ENCODE measurements at places on chromosomes 4 and X. TPM values are rescaled to one million over a fixed set of nuclear protein-coding genes. Genes with fewer than 3 reads are reported as not detected.

The SCRG1 gene
- not detected for total RNA-seq

- no peak for DNase-seq
These were observed 4.6 kb downstream of the TXK start for GRCh38 chr4:48129307-48130014.

The ERAS gene
- not detected for total RNA-seq

The RAI2 gene
- not detected for total RNA-seq

The CLGN gene
- total RNA-seq, result not detected

The CFI gene
- total RNA-seq, result not detected

GRCh38 chr4:164768516-164768915, 14.6 kb downstream of the SMIM31 start:
- no peak for DNase-seq

GRCh38 chrX:151713849-151714248, 2.0 kb upstream of the FATE1 start:
- DNase-seq, result no peak

DNA sequence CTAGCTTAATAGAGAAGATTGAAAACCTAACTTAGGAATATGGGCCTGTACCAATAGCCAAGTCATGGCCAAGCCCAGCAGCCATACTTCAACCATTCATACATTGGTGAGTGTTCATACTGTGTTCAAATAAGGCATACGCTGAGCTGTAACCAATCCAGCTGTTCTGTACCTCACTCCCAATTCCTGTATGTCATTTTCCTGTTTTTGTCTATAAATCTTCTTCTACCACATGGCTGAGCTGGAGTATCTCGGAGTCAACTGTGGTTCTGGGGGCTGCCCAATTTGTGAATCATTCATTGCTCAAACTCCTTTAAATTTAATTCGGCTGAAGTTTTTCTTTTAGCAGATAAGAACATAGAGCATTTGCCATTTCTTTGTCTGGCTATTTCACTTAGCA, 195.3 kb upstream of the ANKRD50 start:
- no peak for DNase-seq

GRCh38 chrX:135009838-135010237, 12.5 kb downstream of the RTL8B start:
- no peak for DNase-seq

DNA sequence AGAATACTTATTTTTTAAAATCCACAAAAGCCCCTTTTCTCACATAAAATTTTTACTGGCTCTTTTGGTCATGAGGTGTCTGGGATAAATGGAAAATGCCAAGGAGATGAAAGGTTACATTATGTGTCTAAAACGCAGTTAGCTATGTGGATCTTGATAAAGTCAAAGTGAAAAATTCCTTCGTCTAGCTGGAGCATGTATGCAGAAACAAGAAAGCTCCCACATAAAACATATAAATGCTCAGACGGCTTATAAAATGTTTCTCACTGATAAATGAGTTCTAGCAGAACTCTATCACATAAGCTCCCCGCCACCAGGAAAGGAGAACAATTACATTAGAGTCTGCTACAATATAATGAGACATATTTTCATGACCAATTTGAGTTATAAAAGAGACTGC, 83.8 kb downstream of the TBC1D9 start:
- DNase-seq, result no peak

The PROM1 gene
- not detected for total RNA-seq

GRCh38 chr4:89899854-89900253, 5.2 kb downstream of the MMRN1 start:
- DNase-seq, result no peak

- no peak for DNase-seq
These were observed 100.6 kb downstream of the NHS start for GRCh38 chrX:17475449-17476217.

DNA sequence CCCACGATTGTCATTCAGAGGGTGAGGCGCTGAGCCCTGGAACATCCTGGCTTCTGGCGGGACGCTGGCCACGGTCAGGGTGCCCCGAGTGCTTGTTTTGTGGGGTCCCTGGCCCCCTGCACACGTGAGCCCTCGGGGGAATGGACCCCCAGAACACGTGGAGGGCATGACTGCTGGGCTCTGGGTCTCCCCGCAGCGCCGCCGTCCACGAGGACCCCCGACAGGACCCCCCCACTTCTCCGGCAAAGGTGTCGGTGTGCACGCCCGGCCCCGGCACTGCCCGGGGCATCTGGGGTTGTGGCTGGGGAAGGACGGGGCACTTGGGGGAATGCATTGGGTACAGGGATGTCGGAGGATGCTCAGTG, 13.9 kb upstream of the GTPBP6 start:
- DNase-seq, result no peak

- DNase-seq, result no peak
These were observed 13.7 kb upstream of the WDR1 start for GRCh38 chr4:10130178-10130888.

- no peak for DNase-seq
These were observed 57.4 kb downstream of the SPOCK3 start for GRCh38 chr4:167176723-167177367.

- DNase-seq, result no peak
These were observed at the start of gene TMEM156 for GRCh38 chr4:39032218-39033085. Gene TMEM156, minus strand, starts transcription at chr4:39032409. Its CDS starts 96 bp downstream, at chr4:39032313.

GRCh38 chr4:109820563-109820962, 5.0 kb downstream of the GAR1 start:
- no peak for DNase-seq

The GAGE12F gene
- total RNA-seq, result not detected

The LDOC1 gene
- 5.5 TPM for total RNA-seq

DNA sequence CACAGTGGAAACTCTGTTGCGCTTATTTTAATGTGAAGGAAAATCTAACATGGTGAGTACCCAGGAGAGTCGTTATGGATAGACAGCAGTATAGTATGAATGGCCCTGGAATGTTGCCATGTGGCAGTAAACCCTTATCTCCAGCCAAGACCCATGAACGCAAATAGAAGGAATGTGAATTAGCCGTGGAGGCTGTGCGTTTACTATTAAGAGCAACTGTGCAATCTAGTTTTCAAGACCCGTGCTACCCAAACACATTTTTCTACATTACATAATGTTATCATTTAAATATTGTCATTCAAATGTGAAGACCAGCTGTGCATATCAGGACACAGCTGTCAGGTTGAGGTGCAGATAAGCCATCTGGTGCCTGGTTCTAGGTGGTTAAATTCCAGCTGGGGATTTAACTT, 13.3 kb upstream of the AGA start:
- no peak for DNase-seq

- DNase-seq, result no peak
These were observed 155.7 kb downstream of the PAPSS1 start for GRCh38 chr4:107564326-107564725.

GRCh38 chr4:81666491-81666890, 194.8 kb upstream of the RASGEF1B start:
- no peak for DNase-seq

- no peak for DNase-seq
These were observed 78.5 kb upstream of the PDHA2 start for GRCh38 chr4:95761426-95761825.

GRCh38 chr4:109826719-109827118, 1.1 kb upstream of the RRH start:
- DNase-seq, result no peak

GRCh38 chrX:15646031-15646430, 18.6 kb downstream of the CLTRN start:
- no peak for DNase-seq

DNA sequence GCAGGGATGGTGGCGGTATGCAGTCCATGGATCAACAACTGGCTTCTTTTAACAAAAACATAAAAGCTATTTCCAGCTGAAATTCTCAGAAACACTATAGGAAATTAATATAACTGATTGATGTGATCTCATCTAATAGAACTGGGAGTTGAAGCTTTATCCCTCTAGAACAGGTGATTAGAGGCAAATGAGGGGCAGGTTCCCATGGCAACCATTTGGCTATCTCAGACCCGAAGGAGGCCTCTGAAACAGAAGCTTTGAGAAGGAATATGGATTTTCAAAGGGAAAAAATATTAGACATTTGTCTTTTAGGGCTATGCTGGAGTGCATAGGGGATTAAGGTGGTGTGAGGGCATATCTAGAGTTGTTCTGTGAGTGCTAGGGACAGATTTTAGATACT, 50.0 kb downstream of the IGSF1 start:
- DNase-seq, result no peak

- no peak for DNase-seq
These were observed 86.2 kb upstream of the HPRT1 start for GRCh38 chrX:134373736-134374135.

The STATH gene
- not detected for total RNA-seq

The TMPRSS11E gene
- not detected for total RNA-seq

The BEND4 gene
- 14.1 TPM for total RNA-seq

DNA sequence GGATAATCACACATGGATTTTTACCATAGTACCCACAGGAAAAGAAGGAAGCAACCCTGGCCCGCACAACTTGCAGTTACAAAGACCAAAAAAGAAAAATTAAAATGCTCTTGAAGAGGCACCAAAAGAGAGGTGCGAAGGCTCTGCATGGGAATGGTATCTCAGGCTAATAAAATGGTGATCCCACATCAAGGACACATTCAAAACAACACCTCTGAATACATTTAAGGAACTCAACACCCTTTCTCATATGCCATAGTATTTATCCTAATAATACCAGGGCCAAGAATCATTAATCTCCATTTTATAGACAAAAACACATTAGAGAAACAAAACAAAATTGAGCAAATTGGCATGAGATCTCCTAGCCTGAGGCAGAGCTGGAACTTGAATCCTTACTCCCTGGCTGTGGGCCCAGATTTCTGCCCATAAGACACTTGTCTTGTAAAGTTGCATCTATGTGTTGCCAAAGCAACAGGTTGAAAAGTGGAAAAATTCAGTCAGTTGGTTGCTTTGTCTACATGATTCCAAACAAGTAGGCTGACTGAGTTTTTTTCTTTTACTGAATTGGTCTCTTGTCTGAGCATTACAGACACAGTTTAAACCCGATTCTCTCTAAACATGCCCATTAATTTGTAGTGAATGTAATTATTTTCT, 33.5 kb downstream of the GUCY2F start:
- no peak for DNase-seq

- DNase-seq, result no peak
These were observed 58.2 kb upstream of the GPC4 start for GRCh38 chrX:133473451-133473850.

- no peak for DNase-seq
These were observed 15.2 kb downstream of the FHDC1 start for GRCh38 chr4:152951348-152951747.

- DNase-seq, result peak; percentile 62
These were observed 55.0 kb downstream of the FAM53A start for GRCh38 chr4:1628892-1629698.

- DNase-seq, result no peak
These were observed 73.3 kb downstream of the PSAPL1 start for GRCh38 chr4:7361280-7361895.

DNA sequence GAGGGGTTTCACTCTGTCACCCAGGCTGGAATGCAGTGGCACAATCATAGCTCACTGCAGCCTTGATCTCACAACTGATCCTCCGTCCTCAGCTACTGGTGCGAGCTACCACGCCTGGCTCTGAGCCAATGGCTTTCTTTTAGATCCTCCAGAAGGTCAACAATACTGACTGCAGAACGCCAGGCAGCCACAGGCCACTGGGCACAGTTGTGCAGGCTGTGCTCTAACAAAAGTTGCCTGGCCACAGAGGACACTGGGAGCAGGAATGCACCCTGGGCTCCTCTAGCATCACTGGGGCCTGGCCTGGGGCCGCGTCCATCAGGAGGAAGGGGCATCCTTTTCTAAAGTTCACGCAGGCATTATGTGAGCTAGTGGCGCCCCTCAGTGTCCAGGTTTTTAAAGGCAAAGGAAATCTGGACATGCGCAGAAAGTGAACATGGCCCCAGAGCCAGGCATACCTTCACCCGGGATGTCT, 14.9 kb upstream of the PORCN start:
- DNase-seq, result no peak

- no peak for DNase-seq
These were observed 981.0 kb upstream of the HS3ST1 start for GRCh38 chr4:12409507-12410190.

The ANOS1 gene
- not detected for total RNA-seq

DNA sequence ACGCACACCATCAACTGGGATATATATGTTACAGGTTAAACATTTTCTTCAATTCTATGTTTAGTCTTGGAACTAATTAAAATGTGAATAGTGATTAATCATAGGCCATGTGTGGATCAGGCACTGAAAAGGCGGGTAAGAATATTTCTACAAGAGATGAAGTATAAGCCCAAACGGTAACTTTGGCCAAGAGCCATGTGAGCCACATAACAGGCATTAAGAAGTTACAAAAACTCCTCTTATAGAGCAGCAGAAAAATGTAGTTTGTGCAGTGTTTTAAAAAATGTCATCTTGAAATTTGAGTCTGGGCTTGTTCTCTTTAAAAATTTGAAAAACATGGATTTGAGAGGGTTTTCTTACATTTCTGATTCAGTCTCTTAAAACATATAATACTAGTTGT, 521.8 kb upstream of the DIPK2B start:
- no peak for DNase-seq

The EPHA5 gene
- not detected for total RNA-seq

The RHOXF2 gene
- not detected for total RNA-seq

DNA sequence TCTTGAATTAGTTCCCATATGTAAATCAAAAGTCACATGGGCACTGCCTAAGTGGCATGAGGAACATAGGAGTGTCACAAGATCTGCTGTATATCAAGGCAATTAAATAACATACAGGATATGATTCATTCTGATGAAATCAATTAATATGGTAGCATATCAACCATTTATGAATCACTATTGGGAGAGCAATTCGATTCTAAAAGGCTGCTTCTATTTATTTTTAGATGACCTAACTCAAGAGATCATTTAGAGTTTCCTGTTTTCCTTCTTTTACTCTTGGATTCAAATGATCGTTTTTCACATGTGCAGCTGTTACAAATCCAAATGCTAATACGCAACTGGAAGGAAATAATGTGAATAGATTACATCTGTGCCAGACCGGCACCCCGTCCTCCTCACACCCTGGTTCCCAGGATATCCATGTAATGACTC, 81.9 kb downstream of the HCCS start:
- no peak for DNase-seq
